Caco-2 (cell line): ENCODE measurements at places on chromosomes 11 and 22.

- no peak for DNase-seq
Measured at GRCh38 chr11:19693146-19693545, 19.5 kb upstream of the NAV2 start.

GRCh38 chr22:30235687-30236170, 10.8 kb downstream of the LIF start:
- DNase-seq: peak; percentile 58

DNA sequence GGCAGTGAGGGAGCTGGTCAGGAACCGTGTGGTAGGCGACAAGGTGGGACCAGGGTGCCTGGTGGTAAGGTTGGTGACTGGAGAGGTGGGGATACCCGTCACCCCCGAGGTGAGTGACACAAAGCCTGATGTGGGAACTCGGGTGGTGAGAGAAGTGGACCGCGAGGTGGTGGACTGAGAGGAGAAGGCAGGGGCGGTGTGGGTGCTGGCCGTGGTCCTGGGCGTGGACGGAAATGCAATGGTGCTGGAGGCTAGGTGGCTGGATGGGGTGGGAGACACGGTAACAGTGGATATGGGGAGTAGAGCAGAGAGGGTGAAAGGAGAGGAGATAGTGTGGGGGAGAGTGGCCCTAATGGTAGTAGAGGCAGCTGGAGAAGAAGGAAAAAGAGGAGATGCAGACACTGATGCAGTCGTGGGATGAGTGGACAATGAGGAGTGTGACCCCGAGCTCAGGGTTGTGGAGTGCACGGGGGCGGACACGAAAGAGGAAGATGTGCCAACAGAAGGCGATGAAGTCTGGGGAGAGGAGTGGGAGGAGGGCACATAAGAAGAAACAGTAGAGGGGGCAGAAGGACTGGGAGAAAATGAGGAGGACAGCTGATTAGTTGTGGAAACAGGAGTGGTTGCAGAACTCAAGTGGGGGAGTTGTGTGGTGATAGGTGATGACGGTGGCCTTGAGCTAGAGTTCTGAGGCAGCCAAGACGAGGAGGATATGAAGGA, 20.5 kb downstream of the MUC6 start:
- DNase-seq: no peak

DNA sequence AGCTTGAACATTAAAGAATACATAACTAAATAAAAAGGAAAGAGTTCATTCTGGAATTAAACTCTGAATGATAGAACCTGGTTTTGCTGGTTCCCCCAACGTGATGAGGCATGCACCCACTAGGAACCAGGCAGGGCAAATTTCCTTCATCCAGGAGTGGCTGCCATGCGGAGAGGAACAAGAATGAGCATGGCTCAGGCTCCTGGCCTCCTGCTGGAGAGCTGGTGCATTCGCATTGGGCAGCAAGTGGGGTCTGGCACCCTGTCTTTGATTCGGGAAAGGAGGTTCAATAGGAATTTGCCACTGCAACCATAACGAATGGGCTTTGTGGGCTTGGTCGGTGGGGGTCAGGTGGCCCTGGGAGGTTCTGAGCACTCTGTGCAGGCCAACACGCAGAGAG, 169.8 kb upstream of the TENM4 start:
- no peak for DNase-seq

- DNase-seq: no peak
Measured at GRCh38 chr11:92198268-92198667, 26.4 kb upstream of the FAT3 start.

DNA sequence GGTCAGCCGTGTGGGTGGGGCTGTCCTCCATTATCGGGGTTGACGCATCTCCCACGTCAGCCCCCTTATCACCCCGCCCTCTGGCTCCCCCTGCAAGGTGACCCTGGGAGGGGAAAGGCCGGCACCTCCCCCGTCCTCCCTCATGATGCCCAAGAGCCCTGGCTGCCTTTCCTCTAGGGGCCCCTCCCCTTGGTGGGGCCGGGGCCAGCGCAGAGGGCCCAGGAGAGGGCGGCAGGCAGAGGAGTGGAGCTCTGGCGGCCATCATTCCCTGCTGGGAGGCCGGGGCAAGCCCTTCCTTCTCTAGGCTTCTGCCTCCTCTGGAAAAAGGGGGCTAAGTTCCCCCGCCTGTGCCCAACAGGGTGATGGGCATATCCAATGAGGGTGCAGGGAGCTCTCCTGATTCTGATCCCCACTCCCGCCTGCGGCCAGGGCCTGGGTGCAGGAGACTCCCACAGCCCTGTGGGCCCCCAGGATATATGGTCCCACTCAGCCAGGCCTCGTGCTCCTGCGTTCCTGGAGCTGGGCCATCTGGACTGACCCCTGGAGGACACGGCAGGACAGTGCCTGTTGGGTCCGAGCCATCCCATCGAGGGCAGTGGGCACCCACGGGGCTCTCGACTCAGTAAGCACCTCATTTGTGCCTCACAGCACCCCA, 12.3 kb downstream of the MYRF start:
- no peak for DNase-seq

GRCh38 chr11:74480688-74481417, 12.7 kb downstream of the LIPT2 start:
- no peak for DNase-seq

DNA sequence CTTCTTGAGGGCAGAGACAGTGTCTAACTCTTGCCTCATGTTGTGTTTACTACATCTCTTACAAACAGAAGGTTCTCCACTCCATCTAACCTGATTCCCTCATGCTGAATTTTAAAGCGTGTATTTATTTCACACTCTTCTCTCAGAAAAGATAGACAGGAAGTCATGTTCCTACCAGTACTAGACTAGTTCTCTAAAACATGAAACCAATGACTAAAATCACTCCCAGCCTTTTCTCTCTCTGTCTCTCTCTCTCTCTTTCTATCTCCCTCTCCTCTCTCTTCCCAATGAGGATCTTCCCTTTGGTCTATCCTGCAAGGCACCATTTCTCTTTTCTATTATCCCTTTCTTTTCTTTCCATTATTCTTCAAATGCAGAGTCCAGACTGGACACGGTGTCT, 391.9 kb upstream of the CADM1 start:
- DNase-seq: no peak

DNA sequence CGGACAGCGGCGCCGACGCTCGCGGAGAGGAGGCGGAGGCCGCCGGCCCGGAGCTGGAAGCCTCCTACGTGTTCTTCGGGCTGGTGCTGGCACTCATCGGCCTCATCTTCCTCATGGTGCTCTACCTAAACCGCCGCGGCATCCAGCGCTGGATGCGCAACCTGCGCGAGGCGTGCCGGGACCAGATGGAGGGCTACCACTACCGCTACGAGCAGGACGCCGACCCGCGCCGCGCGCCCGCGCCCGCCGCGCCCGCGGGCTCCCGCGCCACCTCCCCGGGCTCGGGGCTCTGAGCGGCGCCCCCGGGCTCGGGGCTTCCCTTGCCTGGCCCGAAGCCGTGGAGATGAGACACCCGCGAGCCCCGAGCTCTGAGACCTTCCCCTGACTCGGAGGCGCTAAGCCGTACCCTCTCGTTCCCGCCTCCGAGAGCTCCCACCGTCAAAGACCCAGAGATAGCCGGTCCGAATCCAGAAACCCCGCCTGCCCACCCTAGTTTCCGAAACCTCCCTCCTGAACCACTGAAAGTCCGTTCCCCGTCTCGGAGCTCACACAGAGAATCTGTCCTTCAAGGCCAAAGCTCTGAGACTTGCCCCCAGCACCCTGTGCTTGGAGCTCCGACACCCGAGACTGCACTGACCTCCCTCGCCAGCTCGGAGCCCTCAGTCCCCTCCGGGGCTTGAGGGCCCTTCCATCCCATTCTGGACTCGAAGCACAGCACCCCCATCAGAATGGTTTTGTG, 1.5 kb downstream of the TPBGL start:
- DNase-seq: no peak

DNA sequence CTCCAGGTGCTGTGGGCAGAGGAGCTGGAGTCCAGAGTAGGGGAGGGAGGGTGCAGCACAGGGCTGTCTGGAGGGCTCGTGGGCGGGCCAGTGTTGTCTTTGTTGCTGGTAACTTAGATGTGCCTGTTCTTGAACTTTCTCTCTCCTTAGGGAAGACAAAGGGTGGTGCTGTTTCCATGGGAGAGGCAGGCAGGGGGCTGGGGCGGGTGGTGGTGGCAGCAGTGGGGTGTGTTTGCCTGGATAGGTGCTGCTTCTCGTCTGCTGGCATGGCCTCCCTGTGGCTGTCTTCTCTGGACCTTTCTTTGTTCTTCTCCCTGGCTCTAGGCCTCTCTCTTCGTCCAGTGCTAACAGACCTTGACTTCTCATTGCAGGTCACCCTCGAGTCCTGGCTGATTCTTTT, 8.5 kb downstream of the SIDT2 start:
- DNase-seq: no peak

- no peak for DNase-seq
Measured at GRCh38 chr11:77999446-78000030, 5.1 kb upstream of the INTS4 start.

- no peak for DNase-seq
Measured at GRCh38 chr11:87444993-87445392, 407.3 kb downstream of the TMEM135 start.
